ENCODE measurements at places on chromosomes 5 and 9.

- no peak for DNase-seq
Observed at GRCh38 chr5:150313921-150314716, 11.4 kb upstream of the ARSI start.

DNA sequence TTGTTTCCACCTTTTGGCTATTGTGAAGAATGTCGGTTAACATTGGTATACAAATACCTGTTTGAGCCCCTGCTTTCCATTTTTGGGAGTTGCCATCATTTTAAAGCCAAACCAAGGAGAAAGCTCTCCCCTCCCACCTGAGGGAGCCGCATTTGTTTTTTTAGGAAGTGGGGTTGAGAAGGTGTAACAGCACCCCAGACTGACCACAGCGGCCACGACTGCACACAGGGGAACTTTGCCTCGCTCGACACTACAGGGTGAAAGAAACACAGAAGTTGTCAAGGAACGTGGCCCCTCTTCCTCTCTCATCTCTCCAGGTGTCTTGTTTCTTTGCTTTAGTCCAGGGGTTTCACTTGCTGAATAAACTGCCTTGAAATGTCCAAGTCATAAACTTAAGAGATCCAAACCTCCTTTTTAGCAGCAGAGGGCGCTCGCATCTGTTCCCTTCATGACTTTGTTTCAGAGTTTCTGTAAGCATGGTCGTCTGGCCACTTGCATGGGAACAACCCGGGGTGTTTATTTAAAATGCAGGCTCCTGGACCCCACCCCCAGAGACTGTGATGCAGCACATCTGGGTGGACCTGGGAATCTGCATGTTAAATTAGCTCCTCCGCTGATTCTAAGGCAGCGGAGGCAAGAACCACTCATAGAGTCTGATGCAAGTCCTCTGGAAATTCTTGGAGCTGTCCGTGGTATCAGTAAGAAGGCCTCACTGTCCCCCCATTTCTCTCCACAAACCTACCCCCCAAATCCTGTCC lies 2.1 kb upstream of the TTLL11 start:
- peak; percentile 41 for DNase-seq

GRCh38 chr9:91071184-91071990 lies 269.8 kb downstream of the SYK start:
- DNase-seq: peak; percentile 49

DNA sequence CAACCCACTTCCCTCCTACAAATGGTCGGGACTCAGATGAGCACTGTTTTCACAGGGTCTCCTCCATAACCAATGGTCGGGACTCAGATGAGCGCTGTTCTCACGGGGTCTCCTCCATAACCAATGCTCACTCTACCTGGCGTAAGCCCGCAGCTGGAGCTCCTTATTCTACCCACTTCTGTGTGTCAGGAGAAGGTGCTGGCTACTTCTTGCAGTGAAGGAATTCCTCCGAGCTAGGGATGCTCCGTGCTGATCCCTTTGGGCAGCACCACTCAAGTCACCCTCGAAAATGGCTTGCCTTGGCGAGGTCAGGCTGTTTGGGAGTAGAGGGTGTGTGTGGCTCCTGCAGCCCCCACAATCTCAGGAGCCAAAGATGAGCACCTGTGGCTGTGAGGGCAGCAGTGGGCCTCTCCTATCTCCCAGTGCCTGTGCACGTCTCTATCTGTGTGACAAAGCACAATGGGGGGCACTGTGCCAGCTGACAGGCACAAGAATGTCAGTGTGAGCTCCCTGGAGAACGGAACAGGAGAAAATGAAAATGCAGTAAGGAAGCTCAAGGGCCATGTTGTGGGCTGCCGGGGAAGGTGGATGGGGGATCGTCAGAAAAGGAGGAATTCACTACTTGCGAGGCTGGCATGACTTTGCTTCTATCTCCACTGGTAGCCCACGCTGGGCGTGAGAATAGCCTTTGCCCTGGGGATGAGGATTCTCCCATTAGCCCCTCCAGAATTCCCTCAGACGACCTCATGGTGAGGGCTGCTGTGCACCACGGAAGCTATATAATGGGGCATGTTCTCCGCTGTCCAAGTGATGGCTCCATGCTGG lies 3.9 kb upstream of the BTNL9 start:
- no peak for DNase-seq

Data from NCI-H146 (cell line).